ENCODE measurements at places on chromosomes 3 and 15. TPM values are rescaled to one million over a fixed set of nuclear protein-coding genes. Genes with fewer than 3 reads are reported as not detected.

Gene UPK1B
- 1.4 TPM for polyA plus RNA-seq

Gene DET1
- 11.4 TPM for polyA plus RNA-seq

Gene GABRG3
- 0.01 TPM for polyA plus RNA-seq

Gene CCDC13
- 1.6 TPM for polyA plus RNA-seq

Gene ITGA11
- 34.5 TPM for polyA plus RNA-seq

Gene SPESP1
- polyA plus RNA-seq: 3.0 TPM

Gene MYEF2
- polyA plus RNA-seq: 11.5 TPM

Gene CMTM8
- polyA plus RNA-seq: 2.5 TPM

Gene SERINC4
- 0.39 TPM for polyA plus RNA-seq

Gene LRCH3
- 20.9 TPM for polyA plus RNA-seq

Gene TTLL13
- 0.33 TPM for polyA plus RNA-seq

Gene SLC24A5
- not detected for polyA plus RNA-seq

Gene ZCWPW2
- 1.6 TPM for polyA plus RNA-seq

Gene KNG1
- not detected for polyA plus RNA-seq

Gene PBRM1
- 30.9 TPM for polyA plus RNA-seq

Gene DOCK3
- polyA plus RNA-seq: 0.04 TPM

Gene MITF
- polyA plus RNA-seq: 37.1 TPM

Gene LOXL1
- polyA plus RNA-seq: 17.0 TPM

Gene MESP2
- polyA plus RNA-seq: not detected

Gene DYNLT2B
- 16.4 TPM for polyA plus RNA-seq

Gene TM6SF1
- polyA plus RNA-seq: 4.9 TPM

Gene TICRR
- polyA plus RNA-seq: 0.25 TPM

Gene PLAAT1
- 1.9 TPM for polyA plus RNA-seq

Gene CPNE9
- 0.07 TPM for polyA plus RNA-seq

Gene KBTBD8
- polyA plus RNA-seq: 0.55 TPM

Gene SLC24A1
- 12.4 TPM for polyA plus RNA-seq

Gene JMJD7
- polyA plus RNA-seq: 3.0 TPM

Gene HPS3
- polyA plus RNA-seq: 16.7 TPM

Gene CCR3
- polyA plus RNA-seq: not detected

Gene CAPN3
- 14.1 TPM for polyA plus RNA-seq

Gene EEF1AKMT4
- 1.2 TPM for polyA plus RNA-seq

Gene AMIGO3
- 0.77 TPM for polyA plus RNA-seq

Gene TFDP2
- 57.8 TPM for polyA plus RNA-seq

Gene NEK11
- 4.9 TPM for polyA plus RNA-seq

Gene CRELD1
- 31.8 TPM for polyA plus RNA-seq

Gene PLA2G4B
- 10.6 TPM for polyA plus RNA-seq

Gene DNASE1L3
- 10.3 TPM for polyA plus RNA-seq

Gene ACTRT3
- 1.5 TPM for polyA plus RNA-seq

Gene SLC28A1
- polyA plus RNA-seq: 0.02 TPM

Gene MYO5A
- polyA plus RNA-seq: 9.5 TPM

Gene ADAMTSL3
- polyA plus RNA-seq: 0.96 TPM

Gene BNC1
- polyA plus RNA-seq: 0.95 TPM

Gene WDR76
- 2.8 TPM for polyA plus RNA-seq

Gene PYDC2
- polyA plus RNA-seq: not detected

Gene PARP14
- 9.3 TPM for polyA plus RNA-seq

Gene GOLGA6L9
- 2.6 TPM for polyA plus RNA-seq

Gene NANOGP8
- 0.33 TPM for polyA plus RNA-seq

Gene AGBL1
- 0.02 TPM for polyA plus RNA-seq

Gene ALDH1L1
- 8.3 TPM for polyA plus RNA-seq

Gene CHRM5
- not detected for polyA plus RNA-seq

Gene GOLGA8T
- polyA plus RNA-seq: 0.17 TPM

Gene HCLS1
- polyA plus RNA-seq: 11.6 TPM

Gene TLR9
- 0.58 TPM for polyA plus RNA-seq

Gene RTP3
- polyA plus RNA-seq: not detected

Measured in ovary (tissue), 10 donors.